ENCODE measurements at places on chromosomes 12 and 14.
A peak's percentile ranks its signal among the peaks of the same experiment; 100 is the strongest.

- no peak for DNase-seq
Observed at GRCh38 chr12:10211101-10211939, 1.4 kb upstream of the GABARAPL1 start.

GRCh38 chr12:76374386-76375020 is 26.3 kb upstream of the BBS10 start:
- DNase-seq = no peak

- peak; percentile 64 for DNase-seq
Observed at GRCh38 chr12:57899010-57899662, 42.2 kb upstream of the ATP23 start.

DNA sequence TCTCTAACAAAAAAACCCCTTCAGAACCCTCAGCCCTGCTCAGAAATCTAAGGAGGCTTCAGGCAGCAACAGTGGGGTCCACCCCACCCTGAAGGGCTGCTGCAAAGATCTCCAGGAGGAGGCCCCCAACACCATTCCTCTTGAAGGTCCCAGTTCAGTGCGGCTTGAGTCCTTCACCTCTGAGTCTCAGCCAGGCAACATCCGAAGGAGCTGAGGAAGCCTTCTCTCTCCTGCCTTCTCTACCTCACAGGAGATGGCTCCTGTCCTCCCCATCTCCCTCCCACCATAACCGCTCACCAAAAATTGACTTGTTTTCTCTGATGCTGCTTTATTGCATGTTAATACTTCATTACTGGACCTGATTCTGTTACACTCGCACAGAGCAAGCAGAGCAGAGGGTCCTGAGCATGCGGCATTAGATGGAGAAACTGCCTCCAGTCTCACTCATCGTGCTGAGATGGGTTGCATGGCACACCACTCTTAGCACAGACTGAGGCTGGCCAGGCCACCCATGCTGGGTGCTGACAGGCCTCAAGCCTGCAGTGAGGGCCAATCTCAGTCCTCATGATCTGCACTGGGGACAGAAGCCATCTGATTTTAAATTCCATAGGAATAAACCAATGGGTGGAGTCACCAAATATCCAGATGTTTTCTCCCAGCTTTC is 224.8 kb downstream of the CACNA1C start:
- DNase-seq = no peak

DNA sequence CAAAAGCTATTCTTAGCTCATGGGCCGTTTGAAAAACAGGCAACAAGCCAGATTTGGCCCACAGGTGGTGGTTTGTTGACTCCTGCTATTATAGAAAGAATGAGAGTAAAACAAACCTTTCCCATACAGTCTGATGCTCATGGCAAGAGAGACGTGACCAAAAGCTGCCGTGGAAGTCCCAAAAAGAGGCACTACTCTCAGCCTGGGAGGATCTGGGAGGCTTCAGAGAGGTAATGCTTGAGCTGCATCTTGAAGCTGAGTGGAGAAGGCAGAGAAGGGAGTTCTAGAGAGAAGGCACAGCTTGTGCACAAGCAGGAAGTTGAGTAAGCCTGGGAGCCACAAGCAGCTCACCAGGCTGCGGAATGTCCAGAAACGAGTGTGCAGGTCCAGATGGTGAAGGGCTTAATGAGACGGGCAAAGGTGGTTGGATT is 9.6 kb downstream of the PLXNC1 start:
- DNase-seq = no peak

- no peak for DNase-seq
Observed at GRCh38 chr12:109383240-109383639, 35.5 kb downstream of the MYO1H start.

- peak; percentile 39 for DNase-seq
Observed at GRCh38 chr12:97075161-97075933, 168.3 kb downstream of the NEDD1 start.

- DNase-seq = no peak
Observed at GRCh38 chr14:71240171-71240570, 332.9 kb downstream of the PCNX1 start.

GRCh38 chr12:113184098-113184899 is 979 bp downstream of the DDX54 start:
- DNase-seq = peak; percentile 94

DNA sequence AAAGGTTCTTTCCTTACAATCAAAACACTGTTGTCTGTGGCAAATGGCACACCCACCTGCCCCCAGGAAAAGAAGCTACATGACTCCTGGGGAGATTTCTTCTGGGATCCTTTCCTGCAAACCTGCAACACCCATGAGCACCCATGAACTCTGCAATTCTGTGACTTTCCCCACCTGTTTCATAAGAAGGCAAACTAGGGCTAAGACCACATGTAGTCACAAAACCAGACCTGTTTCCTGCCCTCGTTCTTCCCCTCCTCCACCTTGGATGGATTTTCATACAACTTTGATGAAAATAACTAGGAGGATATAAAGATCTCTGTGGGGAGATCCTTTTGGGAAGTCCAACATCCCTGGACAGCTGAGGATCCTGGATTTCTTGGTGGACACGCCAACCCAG is 1084.7 kb downstream of the BCL11B start:
- no peak for DNase-seq

DNA sequence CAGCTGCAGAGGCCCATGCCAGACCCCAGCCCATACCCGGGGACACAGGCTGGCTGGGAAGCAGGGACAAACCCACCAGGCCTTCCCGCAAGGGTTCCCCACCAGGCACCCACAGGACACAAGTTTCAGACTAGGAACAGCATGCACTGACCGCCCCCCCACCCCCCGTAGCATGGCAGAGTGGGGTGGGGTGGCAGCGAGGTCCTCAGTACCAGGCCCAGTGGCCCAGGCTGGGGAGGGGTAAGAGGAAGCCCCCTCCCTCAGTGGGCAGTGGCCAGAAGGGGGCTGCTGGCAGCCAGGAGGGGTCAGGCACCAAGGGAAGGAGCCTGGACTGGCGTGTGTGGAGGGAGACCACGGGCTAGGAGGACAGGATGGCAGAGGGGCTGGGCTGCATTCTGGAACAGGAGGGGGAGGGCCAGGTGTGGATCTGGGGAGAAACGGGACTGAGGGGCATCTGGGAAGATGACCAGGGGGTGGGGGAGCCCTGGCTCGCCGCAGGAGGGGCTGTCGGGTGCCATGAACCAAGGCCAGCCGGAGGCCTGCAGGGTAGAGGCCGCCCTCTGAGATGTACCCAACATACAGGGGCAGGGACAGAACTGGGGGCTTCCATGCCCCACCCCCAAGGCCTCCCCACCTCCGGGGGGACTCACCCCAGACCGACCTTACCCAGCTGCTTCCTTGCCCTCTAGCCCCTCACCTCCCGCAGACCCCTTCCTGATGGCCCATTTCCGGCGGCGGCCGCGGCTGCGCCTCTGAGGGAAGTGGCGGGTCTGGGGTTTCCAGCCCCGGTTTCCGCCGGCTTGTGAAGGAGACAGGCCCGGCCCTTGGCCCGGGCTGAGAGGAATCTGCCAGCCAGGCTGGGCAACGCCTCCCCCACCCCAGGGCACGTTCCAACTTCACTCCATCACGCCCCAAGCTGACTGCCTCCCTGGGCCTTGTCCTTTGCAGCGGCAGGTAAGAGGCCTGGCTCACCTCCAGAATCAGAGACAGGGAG is 5.6 kb upstream of the JAG2 start:
- DNase-seq = no peak

DNA sequence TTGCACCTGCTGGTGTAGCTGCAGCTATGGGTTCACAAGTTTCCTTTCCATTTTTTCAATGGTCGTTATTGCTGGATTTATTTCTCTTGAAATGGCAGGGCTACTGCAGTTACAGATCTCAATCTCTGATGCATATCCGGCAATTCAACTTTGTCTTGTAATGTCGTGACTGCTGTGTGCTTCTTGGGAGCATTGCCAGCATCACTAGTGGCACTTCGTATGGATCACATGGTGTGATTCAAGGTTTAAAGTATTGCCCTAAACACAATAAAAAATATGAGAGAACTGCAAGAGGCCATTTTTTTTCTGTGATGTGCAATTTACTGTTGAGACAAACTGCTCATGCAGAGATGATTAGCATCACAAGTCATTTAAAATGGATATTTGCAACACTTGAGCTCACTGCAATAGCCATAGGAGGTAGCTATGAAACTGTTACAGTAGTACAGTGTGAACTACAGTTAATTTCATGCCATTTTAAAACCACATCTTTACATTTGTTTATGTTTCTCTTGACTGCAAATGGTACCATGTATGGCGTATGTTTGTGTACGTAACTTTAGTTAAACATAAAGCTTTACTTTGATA is 217.4 kb upstream of the PDE3A start:
- peak; percentile 7 for DNase-seq

All from NCI-H510A treated with DMSO at 0.1 percent for 48 hours (cell line).